ENCODE measurements at places on chromosomes 11 and 22.
A peak's percentile ranks its signal among the peaks of the same experiment; 100 is the strongest.

DNA sequence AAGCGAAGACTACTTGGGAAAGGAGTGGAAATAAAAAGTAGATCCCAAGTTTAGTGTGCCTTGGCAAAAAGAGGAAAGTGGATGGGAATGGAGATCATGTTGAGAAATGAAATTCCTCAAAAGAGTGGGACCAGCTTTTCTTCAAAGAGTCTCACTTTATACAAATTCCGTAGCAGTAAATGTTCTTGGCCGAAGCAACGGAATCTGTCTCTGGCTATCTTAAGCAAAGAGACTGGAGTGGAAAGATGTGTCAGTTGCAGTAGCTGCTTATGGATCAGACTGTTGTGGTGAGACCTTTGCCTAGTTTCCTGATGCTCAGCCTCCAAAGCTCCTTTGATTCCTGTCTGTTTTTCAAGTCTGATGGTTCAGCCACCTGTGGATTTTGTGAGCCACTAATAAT, 73.6 kb downstream of the CSTPP1 start:
- DNase-seq: no peak

DNA sequence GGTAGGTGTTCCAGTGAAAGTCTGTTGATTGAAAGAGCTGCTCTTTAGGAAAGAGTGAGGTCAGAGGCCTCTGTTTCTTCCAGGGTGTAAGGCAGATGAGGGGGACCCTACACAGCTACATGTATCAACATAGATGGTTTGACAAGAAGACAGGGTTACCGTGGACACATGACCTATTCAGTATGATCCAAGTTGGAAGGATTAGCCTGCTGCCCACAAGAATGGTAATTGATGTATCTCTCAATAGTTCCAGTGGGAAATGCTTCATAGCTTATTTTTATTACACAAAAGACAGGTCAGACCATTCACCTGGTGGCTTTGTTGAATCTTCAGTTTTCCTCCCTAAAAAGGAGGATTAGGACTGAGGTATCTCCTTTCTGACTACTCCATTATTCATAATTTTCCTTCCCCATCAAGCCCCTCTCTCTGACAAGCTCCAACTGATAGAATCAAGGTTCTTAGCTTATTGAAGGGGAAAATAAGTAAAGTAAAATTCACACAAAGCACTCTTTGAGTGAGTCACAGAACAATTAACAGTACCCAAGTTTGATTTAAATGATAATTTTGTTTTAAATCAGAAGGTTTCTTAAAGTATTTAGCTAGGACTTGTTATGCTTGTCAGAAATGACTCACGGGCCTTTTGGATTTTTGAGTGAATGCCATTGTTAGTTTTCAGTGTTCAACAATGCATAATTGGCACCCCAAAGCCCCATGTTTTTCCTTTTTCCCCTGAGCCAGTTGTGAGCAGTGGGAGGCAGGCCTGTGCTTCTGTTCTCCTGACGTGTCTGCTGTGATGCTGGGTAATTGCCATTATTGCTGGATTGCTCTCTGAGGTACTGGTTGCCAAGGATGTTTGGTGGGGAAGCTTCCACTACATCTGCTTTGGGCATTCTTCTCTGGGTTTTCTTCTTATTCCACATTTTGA, 373.2 kb downstream of the DDX10 start:
- peak; percentile 94 for DNase-seq

- DNase-seq: peak; percentile 44
Observed at GRCh38 chr22:27435844-27436576, 365.5 kb downstream of the MN1 start.

DNA sequence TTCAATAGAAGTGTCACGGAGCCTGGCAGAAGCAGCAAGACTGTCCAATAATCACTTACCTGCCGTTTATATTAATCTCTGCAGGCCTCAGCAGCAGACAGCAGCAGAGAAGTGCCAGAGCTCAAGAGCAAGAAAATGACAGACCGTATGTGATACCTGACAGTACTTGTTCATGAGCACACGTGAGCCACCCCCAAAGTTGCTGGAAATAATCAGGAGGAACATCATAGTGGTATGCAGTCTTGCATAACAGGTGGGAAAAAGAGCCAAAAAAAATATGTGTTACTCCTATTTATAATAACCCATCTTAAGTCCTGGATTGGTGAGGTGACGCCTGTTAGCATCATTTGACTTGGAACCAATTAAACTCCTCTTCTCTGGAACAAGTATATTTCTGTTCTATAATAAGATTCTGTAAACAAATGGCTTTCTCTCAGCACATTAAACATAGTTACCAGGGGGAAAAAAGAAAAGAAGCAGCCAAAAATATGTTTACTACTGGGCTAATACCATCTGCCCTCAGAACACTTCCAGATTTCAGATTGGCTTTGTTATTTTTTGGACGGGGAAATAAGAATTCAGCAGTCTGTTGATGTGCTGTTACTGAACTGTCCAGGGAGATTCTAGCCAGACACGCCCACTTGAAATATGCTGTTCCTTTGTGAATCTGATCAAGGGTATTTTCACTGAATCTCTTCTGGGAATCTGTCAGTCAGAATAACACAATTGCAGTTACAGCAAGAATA, 7.9 kb upstream of the SLN start:
- DNase-seq: no peak
